ENCODE measurements at places on chromosomes 2 and 18.

DNA sequence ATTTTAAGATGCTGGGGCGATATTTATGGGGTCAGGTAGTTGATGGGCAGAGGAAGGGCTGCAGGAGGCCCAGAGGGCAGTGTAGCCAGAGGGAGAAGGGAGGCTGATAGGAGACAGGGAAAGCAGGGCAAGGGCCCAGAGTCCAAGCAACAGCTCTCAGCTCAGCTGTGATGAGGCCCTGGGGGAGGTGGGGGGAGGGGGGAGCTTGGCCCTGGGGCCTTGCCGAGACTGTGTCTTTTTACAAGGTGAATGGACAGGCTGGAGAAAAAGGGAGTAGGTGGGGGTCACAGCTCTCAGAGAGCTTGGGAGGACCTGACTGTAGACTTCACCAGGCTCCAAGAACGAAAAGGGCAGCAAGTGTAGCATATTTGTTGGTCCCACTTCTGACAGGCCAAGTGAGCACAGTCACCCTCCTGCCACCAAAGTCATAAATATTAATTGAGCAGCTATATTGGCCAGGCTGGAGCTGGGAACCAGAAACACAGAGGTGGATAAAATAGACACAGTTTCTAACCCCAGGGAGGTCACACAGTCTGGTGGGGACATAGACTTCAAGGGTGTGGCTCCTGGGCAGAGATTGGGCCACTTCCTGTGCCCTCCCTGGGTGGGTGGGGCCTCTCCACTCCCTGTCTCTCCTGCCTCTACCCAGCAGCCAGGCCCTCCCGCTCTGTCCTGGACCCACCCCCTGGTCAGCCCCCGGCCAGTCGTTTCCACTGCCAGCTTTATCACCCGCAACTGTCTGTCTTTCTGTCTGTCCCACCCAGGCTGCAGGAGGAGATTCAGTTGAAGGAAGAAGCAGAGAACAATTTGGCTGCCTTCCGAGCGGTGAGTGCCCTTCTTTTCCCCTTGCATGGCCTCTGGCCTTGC is 1.4 kb downstream of the DES start:
- no peak for DNase-seq

DNA sequence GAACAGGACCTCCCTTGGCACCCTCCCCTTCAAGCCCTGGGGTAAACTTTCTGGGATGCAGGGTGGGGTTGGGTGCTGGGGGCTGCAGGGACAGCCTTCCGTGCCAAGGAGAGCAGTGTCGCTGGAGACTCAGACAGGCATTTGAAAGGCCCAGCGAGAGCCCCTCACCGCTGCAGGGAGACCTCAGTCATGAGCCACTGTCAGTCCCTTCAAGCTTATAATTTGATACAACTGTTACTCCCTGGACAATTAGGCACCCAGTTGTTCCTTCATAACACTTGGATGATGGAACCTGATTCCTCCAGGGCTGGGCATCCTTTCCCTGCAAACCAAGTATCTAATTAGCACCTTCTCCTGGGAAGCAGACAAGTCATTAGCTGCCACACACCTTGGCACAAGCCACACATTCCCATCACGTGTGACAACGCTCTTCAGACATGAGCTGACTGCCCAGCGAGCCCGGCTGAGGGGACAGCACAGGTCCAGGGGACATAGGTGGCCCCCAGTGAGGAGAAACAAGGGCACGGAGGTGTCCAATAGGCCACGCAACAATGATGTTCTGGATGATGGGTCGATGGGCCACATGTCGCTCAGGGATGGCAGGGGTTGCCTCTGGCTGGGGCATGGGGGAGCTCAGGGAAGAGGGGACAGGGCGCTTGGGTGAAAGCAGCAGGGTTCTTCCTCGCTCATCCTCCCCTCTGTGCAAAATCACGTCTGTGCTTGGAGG is 59.6 kb downstream of the KCNF1 start:
- DNase-seq = no peak

DNA sequence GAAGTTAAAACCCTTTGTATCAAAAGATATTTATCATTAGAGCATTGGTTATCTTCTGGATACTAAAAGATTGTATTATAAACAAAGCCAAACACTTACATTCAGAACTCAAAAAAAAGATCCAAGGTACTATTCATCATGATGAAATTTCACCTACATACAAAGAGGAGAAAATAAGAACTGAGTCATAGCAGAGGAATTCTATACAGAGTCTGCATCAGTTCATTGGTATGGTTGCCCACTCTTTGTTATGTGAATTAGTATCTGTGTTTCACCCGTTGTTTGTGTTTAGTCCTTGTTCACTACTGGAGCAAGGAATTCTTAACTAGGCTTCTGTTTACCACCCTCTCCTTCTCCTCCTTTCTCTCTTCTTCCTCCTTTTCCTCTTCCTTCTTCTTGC is 157.9 kb downstream of the LNPK start:
- no peak for DNase-seq

DNA sequence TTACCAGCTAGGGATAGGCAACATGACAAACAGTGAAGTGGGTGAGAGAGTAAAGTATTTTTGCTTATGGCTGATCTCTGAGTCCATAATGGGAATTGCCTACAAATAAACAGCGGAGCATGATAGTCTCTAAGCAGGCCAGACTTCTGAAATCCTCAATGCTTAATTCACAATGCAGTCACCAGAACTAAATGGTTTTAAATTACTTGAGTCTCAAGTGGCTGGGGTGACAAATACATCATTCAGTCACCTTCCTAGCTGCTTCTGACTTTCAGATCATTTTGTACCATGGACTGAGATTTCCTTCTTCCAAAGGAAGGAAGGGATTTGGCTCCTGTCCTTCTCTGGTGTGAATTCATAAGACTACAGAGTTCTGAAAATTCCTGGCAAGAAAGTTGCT is 82.8 kb upstream of the RMP24 start:
- no peak for DNase-seq

- no peak for DNase-seq
These were observed 156.3 kb upstream of the HS6ST1 start for GRCh38 chr2:128474962-128475361.

- no peak for DNase-seq
These were observed 1.1 kb downstream of the NPC1 start for GRCh38 chr18:23585007-23585871.

Measured in activated gamma-delta T cell treated with anti-CD3 and anti-CD28 coated beads, Interleukin-2, amount 50 U/mL, for 16 hours (primary cell).